ENCODE measurements at places on chromosomes 5 and 9.

DNA sequence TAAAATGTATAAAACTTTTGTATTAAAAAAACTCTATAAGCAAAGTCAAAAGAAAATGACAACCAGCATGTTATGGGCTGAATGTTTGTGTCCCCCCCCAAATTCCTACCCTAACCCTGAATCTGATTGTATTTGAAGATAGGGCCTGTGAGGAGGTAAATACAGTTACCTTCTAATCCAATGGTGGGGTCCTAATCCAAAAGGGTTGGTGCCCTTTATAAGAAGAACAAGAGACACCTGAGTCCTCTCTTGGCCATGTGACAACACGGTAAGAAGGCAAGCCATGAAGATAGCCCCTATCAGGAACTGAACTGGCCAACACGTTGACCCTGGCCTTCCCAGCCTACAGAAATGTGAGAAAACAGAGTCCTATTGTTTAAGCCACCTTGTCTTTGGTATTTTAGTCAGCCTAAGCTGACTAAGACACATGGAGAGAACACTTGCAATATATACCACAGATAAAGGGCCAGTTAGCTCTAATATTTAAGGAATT is 49.7 kb upstream of the AKNA start:
- no peak for DNase-seq

DNA sequence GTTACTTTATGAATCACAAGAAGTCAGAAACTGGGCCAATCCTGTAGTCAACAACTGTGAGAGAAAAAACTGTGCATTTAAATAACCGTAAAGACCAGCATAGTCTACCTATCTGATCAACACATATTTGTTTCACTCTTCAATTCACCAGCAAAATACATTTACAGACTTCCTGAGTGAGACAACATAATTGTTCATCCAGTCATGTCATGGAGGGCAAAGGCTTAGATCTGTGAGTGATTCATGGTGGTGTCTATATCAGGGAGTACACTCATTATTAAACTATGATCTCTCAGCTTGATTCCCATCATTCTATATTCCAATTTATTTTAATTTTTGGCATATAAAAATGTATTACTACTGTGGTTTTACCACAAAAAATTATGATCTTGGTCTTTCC is 694.6 kb downstream of the DNAH5 start:
- no peak for DNase-seq

- DNase-seq = peak; percentile 34
These were observed 12.5 kb downstream of the OR2S2 start for GRCh38 chr9:35945341-35946018.

- DNase-seq = no peak
These were observed 32.0 kb upstream of the SPTLC1 start for GRCh38 chr9:92147030-92147851.

GRCh38 chr5:65480306-65480865 is 1.3 kb downstream of the ADAMTS6 start:
- no peak for DNase-seq

- DNase-seq = no peak
These were observed 47.5 kb downstream of the SERINC5 start for GRCh38 chr5:80208381-80208780.

- DNase-seq = no peak
These were observed 34.3 kb upstream of the MACIR start for GRCh38 chr5:103224118-103224893.

DNA sequence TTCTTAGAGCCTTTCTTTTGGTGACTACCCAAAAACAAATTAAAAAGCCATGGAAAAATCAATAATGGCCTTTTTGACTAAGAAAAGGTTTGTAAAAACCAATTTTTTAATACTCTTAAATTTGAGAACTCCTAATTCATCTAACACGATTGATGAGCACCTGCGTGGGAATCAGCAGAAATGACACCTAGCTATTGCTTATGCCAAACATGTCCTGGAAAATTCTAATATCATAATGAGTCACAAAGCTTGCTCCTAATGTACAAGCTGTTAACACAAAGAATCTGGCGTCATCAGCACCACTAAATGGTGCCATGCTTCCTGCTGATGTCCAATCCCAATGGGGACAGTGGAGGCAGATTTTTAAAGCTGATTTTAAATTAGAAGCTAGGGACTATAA is 146.2 kb upstream of the LRRTM2 start:
- no peak for DNase-seq

DNA sequence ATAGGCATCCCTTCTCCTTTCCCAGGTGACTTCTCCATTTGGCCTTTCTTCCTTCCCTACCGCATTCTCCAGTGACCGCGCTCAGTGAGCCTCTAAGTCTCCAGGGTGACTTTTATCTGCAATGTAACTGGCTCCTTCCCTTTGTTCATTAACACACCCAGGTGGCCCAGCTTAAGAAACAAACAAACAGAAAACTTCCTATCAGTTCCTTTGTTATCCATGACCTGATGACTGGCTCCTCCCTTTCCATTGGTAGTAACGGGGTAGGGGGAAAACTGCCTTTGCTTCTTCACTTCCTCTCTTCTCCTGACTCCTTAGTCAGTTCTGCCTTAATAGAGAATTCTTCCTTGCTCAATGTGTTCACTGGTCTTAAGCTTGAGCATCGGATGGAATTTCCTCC is 7.0 kb upstream of the SH3GL2 start:
- no peak for DNase-seq

DNA sequence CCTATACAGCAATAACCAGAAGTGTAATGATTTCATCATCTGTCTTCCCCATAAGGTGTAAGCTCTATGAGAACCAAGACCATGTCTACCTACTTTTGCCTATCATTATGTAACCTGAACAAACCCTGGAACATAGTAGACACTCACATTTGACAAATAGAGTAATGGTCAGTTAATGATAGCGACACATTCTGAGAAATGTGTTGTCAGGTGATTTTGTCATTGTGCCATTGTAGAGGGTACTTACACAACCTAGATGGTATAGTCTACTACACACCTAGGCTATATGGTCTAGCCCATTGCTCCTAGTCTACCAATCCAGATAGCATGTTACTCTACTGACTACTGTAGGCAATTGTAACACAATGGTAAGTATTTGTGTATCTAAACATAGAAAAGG is 22.3 kb upstream of the WDR41 start:
- DNase-seq = no peak

DNA sequence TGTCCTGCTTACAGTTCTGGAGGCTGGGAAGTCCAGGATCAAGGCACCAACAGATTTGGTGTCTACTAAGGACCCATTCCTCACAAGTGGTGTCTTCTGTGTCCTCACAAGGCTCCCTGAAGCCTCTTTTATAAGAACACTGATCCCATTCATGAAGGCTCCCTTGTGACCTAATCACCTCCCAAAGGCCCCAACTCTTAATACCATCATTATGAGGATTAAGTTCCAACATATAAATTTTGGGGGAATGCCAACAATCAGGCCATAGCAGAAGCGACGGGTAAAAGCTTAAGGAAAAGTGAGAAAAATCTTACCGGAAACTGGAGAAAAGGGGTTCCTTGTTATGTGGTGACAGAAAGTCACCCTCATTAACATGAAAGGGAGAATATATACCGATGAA is 11.2 kb downstream of the CTNNAL1 start:
- DNase-seq = no peak

- no peak for DNase-seq
These were observed 439.5 kb downstream of the ACTL7B start for GRCh38 chr9:108416324-108416723.

- DNase-seq = no peak
These were observed 10.6 kb upstream of the PRLR start for GRCh38 chr5:35240892-35241291.

- no peak for DNase-seq
These were observed 19.1 kb upstream of the AK3 start for GRCh38 chr9:4760122-4760521.

DNA sequence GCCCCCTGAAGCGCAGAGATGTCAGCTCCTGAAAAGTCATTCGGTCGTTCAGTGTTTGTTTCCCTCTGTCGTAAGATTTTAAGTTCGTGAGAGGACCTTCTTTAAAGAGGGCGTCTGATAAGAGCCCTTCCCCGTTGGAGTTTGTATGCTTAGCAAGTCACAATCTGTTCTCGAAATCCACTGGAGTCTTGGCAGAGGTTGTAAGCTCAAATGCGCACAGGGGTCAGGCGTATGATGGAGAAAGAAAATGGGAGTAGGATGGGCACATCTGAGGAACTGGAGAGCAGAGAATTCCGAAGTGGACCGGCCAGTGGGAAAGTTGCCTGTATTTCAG is 710 bp downstream of the HSD17B4 start:
- DNase-seq = no peak

- no peak for DNase-seq
These were observed 707.2 kb downstream of the MTRR start for GRCh38 chr5:8576178-8576577.

GRCh38 chr5:68749631-68750030 is 344.2 kb upstream of the SLC30A5 start:
- no peak for DNase-seq

DNA sequence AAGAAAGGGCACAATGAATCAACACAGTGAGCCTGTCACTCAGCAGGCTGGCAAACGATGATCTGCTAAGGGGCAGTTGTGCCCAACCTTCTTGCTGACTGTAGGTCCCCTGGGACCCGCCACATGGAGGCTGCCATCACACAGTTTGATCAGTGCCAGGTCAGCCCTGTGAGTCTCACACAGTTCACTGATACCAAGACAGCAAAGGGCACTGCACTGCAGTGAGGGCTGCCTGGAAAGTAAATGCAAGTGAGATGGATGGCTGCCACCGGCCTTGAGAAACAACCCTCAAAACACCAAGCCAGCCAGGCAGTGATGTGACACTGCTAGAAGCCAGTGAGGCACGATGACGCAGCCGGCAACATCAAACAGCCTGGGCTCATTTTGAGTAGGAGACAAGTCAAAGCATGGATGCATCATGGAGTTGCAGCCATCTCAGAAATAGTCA is 30.3 kb downstream of the FOXD1 start:
- no peak for DNase-seq

DNA sequence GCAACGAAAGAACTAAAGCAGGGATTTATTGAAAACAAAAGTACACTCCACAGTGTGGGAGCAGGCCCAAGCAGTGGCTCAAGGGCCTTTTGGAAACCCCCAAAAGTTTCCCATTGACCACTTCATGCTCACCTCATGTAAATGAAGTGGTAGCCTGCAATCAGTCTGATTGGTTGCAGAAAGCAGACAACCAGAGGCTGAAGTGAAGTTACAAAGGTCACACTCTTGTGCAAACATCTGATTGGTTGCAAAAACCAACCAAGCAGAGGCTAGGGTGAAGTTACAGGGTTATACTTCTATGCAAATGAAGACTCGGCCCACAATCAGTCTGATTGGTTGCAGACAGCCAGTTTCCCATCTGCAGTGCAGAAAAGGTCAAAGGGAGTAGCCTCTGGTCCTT is 258.0 kb downstream of the YTHDC2 start:
- DNase-seq = no peak

- DNase-seq = no peak
These were observed 4.5 kb downstream of the CEMIP2 start for GRCh38 chr9:71763832-71764231.

DNA sequence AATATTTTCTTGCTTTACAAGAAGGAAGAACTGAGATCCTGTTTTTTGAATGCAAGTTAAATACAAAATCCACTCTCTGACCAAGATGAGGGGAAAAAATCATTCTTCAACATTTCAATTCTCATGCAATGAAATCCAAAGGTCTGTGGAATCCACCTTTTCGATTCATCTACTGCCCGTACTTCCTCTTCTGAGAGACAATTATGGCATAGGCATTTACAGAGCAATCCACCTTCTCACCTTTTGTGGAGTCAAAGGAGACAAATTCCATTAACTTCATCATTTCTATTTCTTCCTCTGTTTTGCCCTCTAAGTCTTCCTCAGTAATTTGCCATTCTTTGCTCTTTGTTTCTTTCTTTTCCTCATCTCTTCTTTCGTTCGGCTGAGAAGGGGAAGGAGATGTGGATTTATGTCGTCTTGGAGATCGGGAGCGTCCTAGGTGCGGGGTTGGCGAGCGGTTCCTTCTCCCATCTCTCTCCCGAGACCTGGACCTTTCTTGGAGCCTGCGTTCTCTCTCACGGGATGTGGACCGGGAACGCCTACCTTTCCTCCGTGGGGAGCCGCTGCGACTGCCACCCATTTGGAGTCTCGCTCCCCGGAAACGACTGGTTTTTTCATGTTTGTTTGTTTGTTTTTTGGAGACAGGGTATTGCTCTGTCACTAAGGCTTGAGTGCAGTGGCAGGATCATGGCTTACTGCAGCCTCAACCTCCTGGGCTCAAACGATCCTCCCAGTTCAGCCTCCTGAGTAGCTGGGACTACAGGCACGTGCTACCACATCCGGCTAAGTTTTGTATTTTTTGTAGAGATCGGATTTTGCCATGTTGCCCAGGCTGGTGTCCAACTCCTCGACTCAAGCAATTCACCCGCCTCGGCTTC is 24.3 kb upstream of the AFF4 start:
- DNase-seq = no peak

DNA sequence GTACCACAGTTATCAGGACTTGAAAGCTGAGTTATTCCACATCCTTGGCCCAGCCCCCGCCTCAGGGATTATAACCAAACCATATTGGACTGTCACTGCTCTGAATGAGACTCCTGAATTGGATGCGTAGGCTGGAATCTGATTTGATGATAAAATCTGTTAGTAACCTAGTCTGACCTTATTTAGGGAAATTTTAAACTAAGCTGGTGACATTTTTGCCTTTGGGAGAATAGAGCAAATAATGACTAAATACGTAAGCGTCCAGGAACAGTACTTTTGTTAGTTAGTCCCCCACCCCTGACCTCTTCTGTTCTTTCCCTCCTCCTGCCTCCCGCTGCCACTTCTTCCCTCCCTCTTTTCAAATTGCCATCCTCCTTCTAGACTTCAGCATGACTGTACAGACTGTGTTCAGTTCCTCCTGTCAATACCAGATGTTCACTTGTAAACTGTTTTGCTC is 92.6 kb downstream of the TLE4 start:
- DNase-seq = no peak

DNA sequence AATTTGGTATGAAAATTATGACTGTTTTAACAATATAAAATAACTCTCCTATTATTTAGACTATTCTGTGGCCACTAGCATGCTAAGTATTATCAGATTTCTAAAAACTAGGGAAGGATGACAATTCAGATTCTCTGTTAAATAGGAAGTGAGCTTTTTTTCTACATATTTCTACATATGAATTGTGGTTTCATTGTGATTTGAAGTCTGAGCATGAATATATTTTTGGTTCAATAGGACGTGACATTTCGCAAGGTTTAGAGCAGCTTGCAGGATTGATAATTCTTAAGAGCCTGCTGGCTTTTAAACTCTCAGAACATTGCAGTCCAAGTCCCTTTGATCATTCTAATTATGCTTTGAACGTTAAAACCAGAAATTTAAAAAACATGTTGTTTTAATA is 82.9 kb downstream of the ADGRV1 start:
- no peak for DNase-seq

- DNase-seq = no peak
These were observed 125.9 kb upstream of the OSMR start for GRCh38 chr5:38719916-38720315.

- DNase-seq = no peak
These were observed 105.8 kb downstream of the GDA start for GRCh38 chr9:72254901-72255545.

- no peak for DNase-seq
These were observed 63.2 kb downstream of the PRKACG start for GRCh38 chr9:68950689-68951088.
